ENCODE measurements at places on chromosomes 3 and 15.

GRCh38 chr3:7144697-7145308, 283.9 kb downstream of the GRM7 start:
- DNase-seq = no peak

- DNase-seq = no peak
These were observed 83.0 kb upstream of the DLG1 start for GRCh38 chr3:197381371-197381770.

DNA sequence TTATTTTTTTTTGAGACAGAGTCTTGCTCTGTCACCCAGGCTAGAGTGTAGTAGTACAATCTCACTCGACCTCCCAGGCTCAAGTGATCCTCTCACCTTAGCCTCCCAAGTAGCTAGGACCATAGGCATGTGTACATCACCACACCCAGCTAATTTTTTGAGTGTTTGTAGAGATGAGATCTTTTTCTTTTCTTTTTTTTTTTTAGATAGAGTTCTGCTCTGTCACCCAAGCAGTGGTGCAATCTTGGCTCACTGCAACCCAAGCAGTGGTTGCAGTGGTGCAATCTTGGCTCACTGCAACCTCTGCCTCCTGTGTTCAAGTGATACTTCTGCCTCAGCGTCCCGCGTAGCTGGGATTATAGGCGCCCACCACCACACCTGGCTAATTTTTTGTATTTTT, 5.2 kb downstream of the CEP97 start:
- DNase-seq = no peak

DNA sequence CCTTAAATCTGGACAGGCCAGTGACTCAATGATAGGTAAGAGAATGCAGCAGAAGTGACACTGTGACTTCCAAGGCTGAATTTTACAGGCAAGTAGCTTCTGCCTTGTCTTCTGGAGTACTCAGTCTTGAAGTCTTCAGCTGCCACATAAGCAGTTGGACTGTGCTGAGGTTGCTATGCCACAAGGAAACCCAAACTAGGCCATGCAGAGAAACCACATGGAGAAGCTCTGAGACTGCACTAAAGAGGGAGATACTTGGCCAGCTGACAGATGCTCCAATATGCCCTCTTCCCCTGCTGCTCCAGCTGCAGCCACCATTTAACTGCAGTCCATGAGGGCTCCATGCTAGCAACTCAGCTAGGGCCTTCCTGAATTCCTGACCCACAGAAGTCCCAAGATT, 119.4 kb upstream of the GADL1 start:
- DNase-seq = no peak

GRCh38 chr3:141368062-141368924, at the start of gene ZBTB38:
Gene ZBTB38 (plus strand): TSS chr3:141368504. CDS start chr3:141442389, 73,885 bp downstream.
- peak; percentile 91 for DNase-seq

GRCh38 chr15:59407946-59408345, 30.0 kb upstream of the FAM81A start:
- DNase-seq = no peak

DNA sequence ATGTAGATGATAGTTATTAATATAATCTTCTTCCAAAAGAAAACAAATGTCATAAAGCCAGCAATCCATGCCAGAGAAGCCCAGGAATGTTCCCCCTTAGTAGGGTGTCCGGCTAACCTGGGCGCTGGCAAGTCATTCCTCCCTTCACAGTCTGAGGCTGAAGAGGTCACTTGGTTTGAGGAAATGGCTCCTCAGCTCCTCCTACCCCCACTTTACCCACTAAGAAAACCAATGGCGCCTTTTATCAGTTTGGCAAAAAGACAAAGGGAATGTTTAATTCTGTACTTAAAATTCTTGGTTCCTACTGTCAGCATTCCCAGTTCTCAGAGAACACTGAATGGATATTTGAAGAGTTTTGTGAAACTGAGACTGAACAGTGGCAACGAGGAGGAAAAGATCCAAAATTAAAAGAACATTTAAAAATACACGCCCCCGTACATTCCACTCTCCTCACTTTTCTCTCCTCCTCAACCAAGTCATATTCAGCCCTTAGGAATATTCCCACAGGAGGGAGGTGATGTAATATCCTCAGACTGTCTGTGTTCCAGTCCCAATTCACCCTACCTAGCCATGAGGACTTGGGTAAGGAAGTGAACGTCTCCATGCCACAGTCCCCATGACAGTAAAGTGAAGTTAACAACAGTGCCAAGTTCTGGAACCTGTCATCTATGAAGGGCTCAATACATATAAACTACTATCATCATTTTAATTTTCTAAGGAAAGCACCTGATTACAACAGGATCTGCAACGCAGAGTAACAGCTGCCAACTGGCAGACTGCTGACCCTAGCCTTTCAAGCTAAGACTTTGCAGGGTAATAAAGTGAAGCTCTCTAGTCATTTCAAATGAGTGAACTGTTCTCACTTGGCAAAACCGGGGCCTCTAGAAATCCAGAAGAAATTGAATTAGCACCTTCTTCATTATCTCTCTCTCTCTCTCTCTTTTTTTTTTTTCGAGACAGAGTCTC, 234.5 kb upstream of the ICE2 start:
- no peak for DNase-seq

DNA sequence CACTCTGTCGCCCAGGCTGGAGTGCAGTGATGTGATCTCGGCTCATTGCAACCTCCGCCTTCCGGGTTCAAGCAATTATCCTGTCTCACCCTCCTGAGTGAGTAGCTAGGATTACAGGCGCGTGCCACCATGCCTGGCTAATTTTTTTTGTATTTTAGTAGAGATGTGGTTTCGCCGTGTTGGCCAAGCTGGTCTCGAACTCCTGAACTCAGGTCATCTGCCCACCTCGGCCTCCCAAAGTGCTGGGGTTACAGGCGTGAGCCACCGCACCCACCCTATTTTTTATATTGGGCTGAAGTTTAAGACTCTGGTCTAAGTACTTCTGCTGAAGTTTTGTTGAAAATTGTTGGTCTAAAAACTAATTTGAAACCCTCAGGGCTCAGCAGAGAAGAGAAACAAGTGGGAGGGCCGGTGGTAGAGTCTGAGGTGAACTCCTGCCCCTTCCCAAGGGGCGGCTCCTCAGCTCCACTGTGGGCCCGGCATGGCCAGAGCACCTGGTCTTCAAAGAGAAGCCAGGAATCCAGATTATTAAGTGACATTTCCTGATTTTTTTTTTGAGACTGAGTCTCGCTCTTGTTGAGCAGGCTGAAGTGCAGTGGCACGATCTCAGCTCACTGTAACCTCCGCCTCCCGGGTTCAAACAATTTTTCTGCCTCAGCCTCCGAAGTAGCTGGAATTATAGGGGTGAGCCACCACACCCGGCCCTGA, 4.0 kb downstream of the HDAC11 start:
- no peak for DNase-seq

DNA sequence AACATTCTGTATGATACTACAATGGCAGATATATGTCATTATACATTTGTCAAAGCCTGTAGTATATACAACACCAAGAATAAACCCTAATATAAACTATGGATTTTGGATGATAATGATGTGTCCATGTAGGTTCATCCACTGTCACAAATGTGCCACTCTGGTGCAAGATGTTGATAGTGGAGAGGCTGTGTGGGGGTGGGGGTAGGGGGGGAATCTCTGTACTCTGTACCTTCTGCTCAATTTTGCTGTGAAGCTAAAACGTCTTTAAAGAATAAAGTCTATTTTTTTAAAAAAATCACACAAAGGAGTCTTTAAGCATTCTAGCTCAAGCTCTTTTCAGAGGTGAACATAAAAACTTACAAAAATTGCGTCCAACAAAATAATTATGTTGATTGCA, 88.2 kb upstream of the ABI3BP start:
- DNase-seq = no peak

- no peak for DNase-seq
These were observed 497 bp downstream of the PARP16 start for GRCh38 chr15:65286069-65286703.

GRCh38 chr15:34514251-34514670, 69.2 kb downstream of the GOLGA8B start:
- peak; percentile 26 for DNase-seq

GRCh38 chr3:149820183-149820582, 7.2 kb downstream of the RNF13 start:
- DNase-seq = no peak

DNA sequence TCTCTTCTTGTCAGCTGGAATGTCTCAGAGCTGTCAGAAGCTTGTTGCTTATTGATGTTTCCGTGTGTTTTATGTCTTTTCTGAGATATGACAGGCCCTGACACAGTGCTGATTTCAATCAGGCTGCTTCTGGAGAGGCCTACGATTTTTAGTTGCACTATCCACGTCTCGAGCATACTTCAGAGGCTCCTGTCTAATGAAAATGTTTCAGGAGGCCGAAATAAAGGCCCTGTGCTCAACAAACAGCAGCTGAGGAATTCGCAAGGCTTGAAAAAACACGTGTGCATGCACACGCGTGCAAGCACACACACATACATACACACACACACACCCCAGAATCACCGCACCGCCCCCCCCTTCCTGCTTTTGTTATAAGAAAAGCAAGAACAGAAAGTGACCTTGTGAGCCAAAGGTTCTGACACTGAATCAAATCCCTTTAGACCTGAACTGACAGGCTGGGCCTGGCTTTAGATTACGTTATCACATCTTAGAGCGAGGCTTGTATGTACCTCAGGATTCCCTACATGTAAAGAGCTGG, 296.6 kb downstream of the NR2F2 start:
- no peak for DNase-seq

DNA sequence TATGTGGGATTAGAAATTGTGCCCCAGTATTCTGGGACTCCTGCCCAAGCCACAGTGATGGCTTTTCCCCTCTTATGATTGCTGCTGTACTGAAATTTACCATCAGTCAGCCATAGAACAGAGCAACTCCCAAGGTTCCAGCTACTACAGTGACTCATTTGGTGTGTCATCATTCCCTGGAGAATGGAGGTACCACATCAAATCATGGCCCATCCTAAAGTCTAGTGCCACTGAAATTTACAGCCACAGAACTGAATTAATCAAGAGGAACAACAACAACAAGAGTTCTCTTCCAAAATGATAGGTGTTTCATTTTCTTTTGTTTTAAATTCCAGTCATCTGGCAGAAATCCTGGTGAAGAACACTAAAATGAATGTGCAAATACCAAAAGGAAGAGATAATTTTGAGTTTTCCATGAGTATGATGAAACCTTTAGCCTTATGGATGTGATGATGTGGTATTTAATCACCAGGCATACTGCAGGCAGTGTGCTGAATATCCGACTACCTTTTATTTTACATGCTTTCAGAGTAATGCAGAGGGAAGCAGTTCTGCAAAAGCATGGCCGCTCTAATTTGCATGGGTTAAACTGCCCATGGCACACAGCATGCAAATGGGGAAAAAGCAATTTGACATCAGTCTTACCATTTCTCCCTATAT, 75.6 kb upstream of the SLC2A2 start:
- no peak for DNase-seq

DNA sequence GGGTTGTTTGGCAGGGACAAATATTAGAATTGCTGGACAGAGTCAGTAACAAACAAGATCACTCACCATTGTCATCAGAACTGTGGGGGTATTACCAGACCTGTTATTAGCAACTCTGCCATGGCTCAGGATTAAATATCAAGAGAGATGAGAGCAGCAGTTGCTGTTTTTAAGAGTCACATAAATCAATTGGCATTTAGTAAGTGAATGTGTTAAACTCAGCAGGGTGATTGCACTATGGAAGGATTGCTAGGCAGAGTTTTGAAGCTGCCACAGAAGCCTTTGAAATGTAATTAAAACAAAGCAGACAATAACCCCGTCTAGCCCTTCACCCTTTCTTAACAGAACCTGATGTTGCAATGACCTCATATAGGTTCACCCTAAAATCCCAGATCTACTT, 238.8 kb downstream of the GAP43 start:
- no peak for DNase-seq

DNA sequence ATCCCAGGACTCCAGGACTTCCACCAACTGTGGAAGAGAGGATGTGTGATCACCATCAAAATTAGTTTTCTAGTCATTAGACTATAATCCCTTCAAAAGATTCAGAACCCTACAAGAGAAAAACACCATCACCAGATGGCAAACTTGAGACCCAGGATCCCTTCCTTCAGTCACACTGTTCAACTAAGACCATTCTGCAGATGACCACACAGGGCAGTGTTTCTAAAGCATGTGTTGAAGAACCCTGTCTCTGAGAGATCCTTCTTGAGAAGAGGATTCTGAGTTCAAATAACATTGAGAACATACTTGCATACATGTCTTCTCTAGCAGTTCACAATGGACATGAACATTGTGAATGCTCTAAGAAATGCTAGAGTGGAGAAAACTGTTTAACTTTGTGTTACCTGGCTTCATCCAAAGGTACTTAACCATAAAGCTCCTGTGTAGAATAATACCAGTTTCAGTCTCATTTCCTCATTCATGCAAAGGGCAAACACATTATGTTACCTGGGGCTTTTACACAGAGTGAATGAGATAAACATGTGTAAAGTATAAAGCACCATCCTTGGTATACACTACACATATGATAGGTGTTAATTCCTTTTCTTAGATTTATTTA, 2.4 kb upstream of the ADGRG7 start:
- DNase-seq = no peak

GRCh38 chr15:40743485-40743901, 11.6 kb downstream of the RMDN3 start:
- no peak for DNase-seq

DNA sequence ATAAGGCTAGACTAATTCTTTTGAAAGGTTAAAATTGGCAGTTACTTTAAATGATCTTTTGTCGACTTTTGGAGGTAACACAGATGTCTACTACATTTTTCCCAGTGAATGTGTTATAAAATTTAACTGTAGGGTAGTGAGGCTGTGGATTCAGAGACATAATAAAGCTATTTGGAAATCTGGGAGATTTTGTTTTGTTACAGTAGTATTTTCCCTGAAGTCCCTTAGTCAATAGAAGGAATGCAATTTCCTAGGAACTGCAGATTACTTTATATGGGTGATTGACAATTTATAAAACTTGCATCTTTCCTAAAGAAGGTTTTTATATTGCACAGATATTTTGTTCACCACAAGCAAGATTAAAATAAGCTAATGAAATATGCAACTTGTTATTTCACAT, 96.9 kb downstream of the ALCAM start:
- no peak for DNase-seq

DNA sequence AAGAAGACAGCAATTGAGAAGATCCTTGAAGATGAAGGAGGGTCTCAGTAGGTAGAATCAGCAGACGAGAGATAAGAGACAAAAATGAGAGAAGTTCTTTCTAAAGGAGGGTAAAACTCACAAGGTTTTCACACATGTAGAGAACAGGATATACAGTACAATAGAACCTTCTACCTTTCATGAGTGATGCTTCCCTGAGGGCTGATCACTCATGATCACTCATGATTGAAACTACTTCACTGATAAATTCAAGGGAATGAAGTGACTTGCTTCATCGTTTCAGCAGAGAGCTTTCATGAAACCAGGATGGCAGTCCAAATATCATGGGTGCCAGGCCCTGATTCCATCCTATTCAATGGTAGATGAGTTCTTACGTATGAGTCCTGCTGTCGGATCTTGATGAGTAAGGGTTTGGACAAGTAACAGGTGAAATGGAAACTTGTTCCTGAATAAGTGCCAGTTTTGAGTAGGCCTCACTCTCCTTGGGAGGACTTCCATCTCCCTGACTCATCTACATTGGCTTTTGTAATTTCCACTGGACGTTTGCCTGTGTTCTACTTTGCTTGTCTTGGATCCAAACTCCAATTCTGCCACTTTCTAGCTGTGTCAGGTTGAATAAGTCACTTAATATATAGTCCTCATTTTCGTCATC, 9.6 kb upstream of the CLDN16 start:
- DNase-seq = no peak
